ENCODE measurements at places on chromosomes 5 and 9. TPM values are rescaled to one million over a fixed set of nuclear protein-coding genes. Genes with fewer than 3 reads are reported as not detected.

The ANP32B gene
- total RNA-seq: 299 TPM

The CLPTM1L gene
- 107 TPM for total RNA-seq

The PHAX gene
- 47.1 TPM for total RNA-seq

The SLC25A2 gene
- total RNA-seq: 1.1 TPM

The SH2D3C gene
- total RNA-seq: 87.8 TPM

The TMEM174 gene
- total RNA-seq: not detected

The FYB1 gene
- 198 TPM for total RNA-seq

The TLR4 gene
- total RNA-seq: not detected

The C1QTNF2 gene
- not detected for total RNA-seq

The PDCD1LG2 gene
- total RNA-seq: 1.5 TPM

The PCDHB12 gene
- total RNA-seq: not detected

The ZNF454 gene
- not detected for total RNA-seq

The WNT8A gene
- total RNA-seq: not detected

The PIP5K1B gene
- total RNA-seq: 0.85 TPM

The CDC20B gene
- total RNA-seq: 0.53 TPM

The ZNF300 gene
- total RNA-seq: 0.44 TPM

The FCN1 gene
- not detected for total RNA-seq

The AQP3 gene
- 10.4 TPM for total RNA-seq

The TIGD6 gene
- total RNA-seq: 2.9 TPM

The CAMK2A gene
- not detected for total RNA-seq

The ANKRD34B gene
- total RNA-seq: not detected

The FOXD4L3 gene
- total RNA-seq: not detected

The ZNF367 gene
- 31.2 TPM for total RNA-seq

The SYK gene
- 0.28 TPM for total RNA-seq

The CATSPER3 gene
- total RNA-seq: 0.82 TPM

The CRAT gene
- 17.6 TPM for total RNA-seq

The CTNND2 gene
- total RNA-seq: not detected

The TTLL11 gene
- total RNA-seq: 2.2 TPM

The IFNK gene
- total RNA-seq: not detected

The ADRB2 gene
- total RNA-seq: 4.4 TPM

The KCNN2 gene
- not detected for total RNA-seq

The PHF24 gene
- not detected for total RNA-seq

The SLC6A3 gene
- 0.07 TPM for total RNA-seq

The PNPLA7 gene
- total RNA-seq: 3.2 TPM

The COL27A1 gene
- total RNA-seq: 0.15 TPM

The GPR150 gene
- 0.28 TPM for total RNA-seq

The NCBP1 gene
- total RNA-seq: 42.8 TPM

The LECT2 gene
- total RNA-seq: not detected

The GLRA1 gene
- total RNA-seq: not detected

The BAAT gene
- total RNA-seq: not detected

The GRM6 gene
- total RNA-seq: not detected

The C9 gene
- total RNA-seq: not detected

The TBC1D2 gene
- total RNA-seq: 2.7 TPM

The DBH gene
- not detected for total RNA-seq
